ENCODE measurements at places on chromosomes 12 and 14.

DNA sequence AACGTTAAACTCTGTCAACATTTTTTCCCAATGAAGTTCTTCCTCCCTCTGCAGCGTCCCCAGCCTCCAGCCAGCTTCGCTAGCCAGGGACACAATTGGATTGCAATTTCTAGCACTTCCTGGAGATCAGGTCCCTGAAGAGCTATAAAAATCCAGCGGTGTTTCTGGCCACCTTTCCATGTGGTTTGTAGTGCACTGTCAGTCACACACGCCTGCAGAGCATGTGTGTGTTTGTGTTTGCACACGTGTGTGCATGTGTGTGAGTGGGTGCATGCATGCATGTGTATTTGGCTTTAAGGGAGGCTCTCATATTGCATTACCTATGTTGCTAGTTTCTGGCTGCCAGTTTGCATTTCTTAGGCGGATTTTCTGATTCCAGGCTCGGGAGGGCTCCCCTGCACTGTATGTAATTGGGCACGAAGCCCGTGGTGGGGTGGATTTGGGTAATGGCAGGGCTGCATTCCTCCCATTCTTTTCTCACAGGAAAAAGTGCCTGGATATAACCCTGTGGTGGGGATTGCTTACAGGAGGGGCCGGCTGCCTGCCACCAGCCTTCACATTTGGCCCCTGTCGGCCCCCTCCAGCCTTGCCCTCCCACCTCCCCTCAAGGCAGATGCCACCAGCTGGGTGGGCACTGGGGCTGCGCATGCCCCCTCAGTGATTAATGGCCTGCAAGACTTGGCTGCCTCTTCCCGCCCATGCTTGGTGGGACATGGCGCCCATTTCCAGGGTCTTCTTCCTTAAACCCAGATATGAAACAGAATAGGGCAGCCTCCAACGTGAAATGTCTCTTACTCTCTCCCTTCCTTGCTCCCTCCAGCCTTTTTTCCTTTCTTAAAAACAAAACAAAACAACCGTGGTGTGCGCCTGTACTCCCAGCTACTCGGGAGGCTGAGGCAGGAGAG is 74.0 kb downstream of the TSPAN9 start:
- no peak for DNase-seq

GRCh38 chr14:94346841-94347240 is 23.7 kb upstream of the SERPINA6 start:
- DNase-seq: no peak

GRCh38 chr14:103302966-103303365 is 31.1 kb upstream of the EIF5 start:
- DNase-seq: no peak

GRCh38 chr14:51616724-51617409 is 34.8 kb upstream of the FRMD6 start:
- no peak for DNase-seq

- DNase-seq: no peak
Observed at GRCh38 chr14:95494456-95494855, 22.0 kb downstream of the SYNE3 start.
